NCI-H1694 (cell line): ENCODE measurements at places on chromosomes 1 and 21.

DNA sequence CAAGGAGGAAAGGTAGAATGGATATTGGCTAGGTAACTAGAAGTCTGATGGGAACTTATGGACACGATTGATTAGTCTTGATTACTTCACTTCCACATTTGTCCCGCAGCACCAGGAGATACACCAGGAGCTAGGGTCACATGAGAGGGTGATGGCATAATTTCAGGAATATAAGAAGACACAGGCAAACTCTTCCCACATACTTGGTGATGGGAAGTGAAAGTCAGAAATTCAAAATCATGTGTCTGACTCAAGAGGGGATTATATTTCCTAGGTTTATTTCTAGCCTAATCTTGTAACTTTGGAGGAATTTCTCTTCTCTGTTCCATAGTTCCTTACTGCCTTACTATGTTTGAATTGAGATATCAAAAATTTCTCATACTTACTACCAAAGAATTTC is 185.0 kb downstream of the PBX1 start:
- no peak for DNase-seq

- no peak for DNase-seq
Measured at GRCh38 chr1:96313216-96313615, 408.4 kb upstream of the PTBP2 start.

GRCh38 chr1:53303726-53304515 is 23.9 kb downstream of the LRP8 start:
- DNase-seq: no peak

- DNase-seq: peak; percentile 29
Measured at GRCh38 chr1:20732588-20733359, at the start of gene SH2D5. SH2D5 (minus strand) TSS chr1:20732703; CDS start chr1:20728044, 4,659 bp downstream.

DNA sequence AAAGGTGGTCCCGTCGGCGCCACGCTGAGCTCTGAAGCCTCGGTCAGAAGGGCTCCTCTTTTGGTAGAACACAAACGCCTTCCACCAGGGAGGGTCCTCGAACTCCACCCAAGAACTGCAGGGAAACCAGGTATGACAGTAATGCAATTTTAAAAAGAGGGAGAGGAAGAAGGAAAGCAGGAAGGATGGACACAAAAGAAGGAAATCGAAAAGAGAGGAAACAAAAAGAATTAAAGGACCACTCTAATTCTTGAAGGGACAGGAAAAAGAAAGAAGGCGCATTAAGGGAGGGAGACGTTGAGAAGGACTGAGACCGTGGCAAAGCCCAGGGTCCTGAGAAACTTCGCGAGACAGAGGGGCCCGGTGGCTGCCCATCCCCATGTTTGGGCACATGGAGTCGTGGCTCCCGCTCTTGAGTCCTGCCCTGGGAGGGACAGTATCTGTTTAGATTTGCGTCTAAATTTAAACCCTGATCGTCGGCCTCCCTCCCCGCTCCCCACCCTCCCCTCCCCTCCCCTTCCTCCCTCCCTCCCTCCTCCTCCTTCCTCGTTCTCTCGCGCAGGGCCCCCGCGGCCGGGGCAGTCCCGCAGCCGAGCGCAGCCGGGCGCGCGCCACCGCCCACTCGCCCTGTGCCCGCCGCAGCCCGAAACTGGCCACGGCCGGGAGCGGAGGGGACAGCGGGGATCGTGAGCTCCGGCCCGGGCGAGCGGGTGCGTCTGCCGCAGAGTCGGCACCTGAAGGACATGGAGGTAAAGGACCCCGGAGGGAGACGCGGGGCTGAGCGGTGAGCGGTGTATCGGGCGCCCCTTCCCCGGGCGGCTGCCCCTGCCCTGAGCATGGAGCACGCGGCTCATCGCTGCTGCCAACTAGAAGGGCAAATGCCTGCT is at the start of gene RCSD1:
TSS of gene RCSD1 (plus strand) at position 552 of the 887 bp plus-strand sequence. CDS start at position 744, 192 bp downstream.
- no peak for DNase-seq

- DNase-seq: no peak
Measured at GRCh38 chr1:241375886-241376285, 18.9 kb upstream of the RGS7 start.

- no peak for DNase-seq
Measured at GRCh38 chr1:185895208-185895900, 161.2 kb downstream of the HMCN1 start.
